ELF-1 (cell line): ENCODE measurements at places on chromosomes 1 and 21.

GRCh38 chr1:32742956-32743355 lies 40.4 kb upstream of the SYNC start:
- peak; percentile 57 for DNase-seq

DNA sequence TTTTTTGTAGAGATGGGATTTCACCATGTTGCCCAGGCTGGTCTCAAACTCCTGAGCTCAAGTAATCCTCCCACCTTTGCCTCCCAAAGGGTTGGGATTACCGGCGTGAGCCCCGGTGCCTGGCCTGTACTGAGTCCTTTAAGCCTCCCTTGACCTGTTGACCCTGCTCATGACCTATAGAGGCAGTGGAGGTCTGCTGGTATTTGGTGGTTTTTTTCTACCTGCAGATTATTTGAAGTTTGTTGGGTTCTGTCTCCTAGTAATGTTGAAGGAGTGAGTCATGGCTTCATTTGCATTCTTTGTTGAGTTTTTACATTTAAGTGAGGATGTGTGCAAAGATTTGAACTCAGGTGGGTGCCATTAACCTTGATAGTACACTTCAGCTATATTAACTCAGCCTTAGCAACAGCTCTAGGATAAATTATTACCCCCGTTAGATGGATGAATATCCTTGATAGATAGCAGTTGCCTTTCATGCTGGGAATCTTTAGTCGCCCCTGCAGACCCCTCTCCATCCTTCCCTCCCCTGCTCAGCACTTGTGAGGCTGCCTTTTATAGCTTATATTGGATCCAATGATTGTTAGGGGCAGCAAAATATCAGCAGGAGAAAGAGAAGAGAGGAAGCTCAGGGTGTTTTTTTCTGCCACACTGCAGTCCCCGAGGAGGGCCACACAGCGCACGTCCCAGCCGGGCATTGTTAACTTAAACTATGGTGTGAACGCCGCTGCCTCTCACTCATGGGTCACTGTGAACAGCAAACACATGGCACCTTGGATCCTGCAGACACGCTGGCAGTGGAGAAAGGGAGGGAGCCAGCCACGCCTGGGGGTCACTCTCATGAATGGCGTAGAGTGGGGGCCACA lies 14.9 kb upstream of the NPPB start:
- no peak for DNase-seq

DNA sequence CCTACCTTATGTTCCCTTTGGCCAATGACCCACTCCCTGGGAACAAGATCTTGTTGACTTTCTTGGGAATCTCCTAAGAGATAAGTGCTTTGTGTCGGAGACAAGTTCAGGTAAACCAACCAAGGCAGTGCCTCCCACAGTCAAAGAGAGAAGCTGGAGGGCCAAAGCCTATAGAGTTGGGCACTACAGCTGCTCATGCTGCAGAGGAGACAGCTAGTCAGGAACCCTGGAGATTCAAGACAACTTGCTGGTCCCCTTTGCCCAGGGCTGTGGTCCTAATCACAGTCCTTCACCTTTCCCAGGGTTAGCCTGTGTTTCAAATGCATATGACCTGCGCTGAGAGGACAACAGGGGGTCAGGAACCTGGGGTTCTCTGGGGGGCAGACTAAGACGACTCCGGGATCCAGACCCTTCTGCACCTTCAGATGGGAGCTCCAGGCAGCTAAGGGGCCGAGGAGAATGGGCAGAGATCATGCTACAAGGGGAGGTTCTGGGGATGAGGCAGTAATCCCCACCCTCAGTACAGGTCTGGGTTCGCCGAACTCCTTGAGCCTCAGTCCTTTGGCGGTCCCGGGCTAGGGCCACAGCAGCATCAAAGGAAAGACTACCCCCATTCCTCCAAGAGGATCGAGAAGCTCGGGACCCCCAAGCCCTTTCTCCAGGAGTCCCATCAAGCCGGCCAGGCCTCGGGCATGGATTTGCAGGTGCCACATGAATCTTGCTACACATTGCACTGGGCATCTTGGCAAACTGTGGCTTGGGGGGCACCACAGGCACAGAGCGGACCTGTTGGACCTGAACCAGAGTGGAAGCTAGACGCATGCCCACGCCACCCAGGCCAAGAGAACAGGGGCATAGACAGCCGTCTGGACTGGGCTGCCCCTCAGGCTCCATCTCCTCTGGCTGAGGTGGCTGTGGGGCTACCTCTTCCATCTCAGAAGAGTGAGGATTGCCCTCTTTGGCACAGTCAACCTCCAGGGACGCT lies 2.0 kb upstream of the USF1 start:
- DNase-seq: no peak

GRCh38 chr1:22544606-22545005 lies 18.7 kb upstream of the EPHA8 start:
- no peak for DNase-seq

GRCh38 chr1:222331765-222332164 lies 216.1 kb downstream of the HHIPL2 start:
- no peak for DNase-seq

GRCh38 chr21:34008618-34009017 lies 64.8 kb upstream of the MRPS6 start:
- no peak for DNase-seq

GRCh38 chr21:42737951-42738590 lies 84.7 kb downstream of the PDE9A start:
- peak; percentile 54 for DNase-seq

DNA sequence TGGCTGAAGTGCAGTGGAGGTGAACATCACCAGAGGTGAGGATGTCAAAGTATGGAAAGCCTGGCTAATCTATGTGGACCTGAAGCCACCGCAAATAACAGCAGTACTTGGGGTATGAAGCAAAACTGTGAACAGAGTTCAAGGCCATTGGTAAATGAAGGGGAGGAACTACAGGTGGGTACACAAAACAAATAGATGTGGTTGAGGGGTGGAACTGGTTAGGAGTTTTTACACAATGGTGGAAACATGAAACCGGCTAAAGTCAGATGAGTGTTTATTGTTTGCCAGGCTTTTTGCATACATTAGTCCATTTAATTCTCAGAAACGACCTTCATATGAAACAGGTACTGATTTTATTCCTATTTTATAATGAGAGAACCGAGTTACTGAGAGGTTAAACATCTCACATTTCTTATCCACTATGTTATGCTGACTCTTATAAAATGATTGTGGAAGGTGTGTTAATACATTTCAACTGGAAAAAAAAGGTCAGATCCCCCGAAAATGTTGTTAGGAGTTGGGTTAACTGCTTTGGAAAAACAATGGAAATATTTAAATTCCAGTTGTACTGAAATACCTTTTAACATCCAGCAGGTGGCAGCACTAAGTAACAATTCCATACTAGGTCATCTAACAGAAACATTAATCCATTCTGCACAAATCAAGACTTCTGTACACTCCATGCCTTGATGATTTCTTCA lies 44.3 kb upstream of the GTF2B start:
- no peak for DNase-seq

GRCh38 chr1:39898648-39899603 lies 2.8 kb downstream of the MYCL start:
- peak; percentile 92 for DNase-seq

DNA sequence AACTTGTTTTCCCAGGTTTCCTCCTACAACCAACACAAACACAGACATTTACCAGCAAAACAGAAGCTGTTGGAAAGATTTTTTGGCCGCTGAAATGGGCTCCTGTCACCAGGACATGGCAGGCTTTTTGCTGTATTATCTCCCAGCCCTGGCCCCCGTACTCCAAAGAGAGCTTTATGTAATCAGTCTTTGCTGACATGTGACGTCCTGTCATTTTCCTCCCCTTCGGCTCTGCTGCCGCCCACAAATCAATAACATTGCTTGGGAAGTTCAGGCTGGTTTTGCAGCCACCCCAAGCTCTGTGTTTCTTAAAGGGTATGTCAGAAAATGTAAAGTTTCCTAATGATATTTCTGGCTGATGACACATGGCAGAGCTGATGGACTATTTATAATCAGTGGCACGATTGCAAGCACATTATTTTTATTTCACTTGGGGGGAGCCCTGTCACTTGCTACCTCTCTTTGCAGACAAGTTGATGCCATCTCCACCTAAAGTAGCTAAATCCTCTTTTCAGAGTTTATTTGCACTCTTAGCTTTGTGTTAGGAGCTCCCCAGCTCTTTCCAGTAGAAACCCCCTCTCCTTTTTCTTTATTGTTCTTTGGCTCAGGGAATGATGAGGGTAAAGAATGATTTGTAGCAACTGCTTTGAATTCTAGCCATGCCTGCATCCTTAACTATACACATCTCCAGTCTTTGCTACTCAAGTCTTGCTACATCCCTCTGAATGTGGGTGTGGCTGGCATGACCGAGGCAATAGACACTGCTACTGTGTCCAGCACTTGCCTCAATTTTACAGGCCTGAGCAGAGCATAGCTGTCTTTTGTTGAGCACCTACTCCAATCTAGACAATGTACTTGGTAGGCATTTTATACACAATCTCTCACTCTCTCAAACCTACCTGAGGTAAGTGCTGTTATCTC lies 67.3 kb downstream of the ELAVL4 start:
- no peak for DNase-seq

DNA sequence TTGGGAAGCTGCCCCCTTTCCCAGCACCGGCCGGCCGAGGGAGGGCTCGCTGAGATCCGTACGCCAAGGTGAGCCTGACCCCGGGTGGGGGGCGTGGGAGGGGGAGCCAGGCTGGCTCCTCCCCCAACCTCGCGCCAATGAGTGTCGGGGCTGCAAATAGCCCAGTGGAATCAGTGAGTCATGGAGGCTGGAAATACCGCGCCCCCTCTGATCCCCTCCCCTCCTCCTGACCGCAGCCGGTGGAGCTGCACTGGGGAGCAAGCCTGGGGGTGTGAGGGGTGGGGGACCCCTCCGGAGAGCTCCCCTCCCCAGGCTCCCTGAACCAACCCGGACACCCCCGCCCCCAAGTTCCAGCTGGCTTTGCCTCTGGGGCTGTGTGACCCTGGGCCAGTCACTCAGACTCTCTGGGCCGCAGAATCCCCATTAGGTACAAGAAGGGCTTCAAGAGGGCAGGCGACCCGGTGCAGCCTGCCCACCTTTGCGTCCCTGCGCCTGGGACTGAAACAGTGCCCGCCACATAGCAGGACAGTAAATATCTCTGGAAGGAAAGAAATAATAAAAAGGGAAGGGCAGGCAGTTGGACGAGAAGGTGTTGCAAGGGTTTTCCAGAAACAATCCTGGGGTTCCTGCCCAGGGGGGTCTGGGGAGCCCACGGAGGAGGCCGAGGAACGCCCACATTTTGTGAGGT lies 4.5 kb downstream of the HSPB7 start:
- peak; percentile 79 for DNase-seq

DNA sequence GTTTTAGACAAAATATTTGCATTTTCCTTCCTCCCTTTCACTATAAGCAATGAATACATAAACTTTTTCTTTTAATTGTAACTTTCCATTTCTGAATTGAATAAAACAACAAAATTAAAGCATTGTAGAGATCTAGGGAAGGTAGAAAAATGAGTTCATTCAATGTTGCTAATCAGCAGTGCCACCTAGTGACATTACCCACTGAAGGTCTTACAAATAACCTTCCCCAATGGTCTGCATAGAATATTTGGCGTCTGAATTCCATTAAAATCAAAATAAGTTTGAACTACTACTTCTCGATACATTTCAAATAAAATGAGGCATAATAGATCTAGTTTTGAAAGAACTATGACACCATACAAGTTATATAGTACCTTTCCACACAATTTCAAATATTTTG lies 19.6 kb downstream of the FH start:
- no peak for DNase-seq

GRCh38 chr1:119068427-119068826 lies 72.0 kb downstream of the WARS2 start:
- no peak for DNase-seq

DNA sequence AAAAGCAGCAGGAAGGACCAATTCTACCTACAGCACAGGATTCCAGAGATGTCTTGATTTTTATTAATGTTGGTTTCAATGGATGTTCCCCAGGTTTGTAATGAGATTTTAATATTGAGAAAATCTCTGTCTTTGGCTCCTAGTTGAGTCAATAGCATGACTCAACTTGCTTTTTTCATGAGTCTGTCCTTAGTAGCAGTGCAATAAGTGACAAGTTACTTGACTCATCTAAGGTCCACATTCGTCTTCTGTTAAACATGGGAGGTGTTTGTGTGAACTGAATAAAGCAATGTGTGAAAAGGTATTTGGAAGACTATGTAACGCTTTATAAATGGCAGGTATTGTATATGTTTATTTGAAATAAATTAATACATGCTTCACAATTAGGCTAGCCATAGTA lies 645.0 kb upstream of the PTBP2 start:
- DNase-seq: no peak
